H7 (cell line): ENCODE measurements at places on chromosomes 12 and 14. TPM values are rescaled to one million over a fixed set of nuclear protein-coding genes. Genes with fewer than 3 reads are reported as not detected.

GRCh38 chr12:116093915-116094314 is 183.6 kb downstream of the MED13L start:
- no peak for DNase-seq

- DNase-seq: no peak
Observed at GRCh38 chr14:67409461-67409860, 2.5 kb downstream of the PLEK2 start.

Gene TMTC1
- 8.8 and 11.6 TPM in 2 replicates for total RNA-seq

Gene PNMA1
- 18.0 and 18.1 TPM in 2 replicates for total RNA-seq

Gene CCDC38
- total RNA-seq: not detected in 2 replicates
